ENCODE measurements at places on chromosomes 2 and 18.

DNA sequence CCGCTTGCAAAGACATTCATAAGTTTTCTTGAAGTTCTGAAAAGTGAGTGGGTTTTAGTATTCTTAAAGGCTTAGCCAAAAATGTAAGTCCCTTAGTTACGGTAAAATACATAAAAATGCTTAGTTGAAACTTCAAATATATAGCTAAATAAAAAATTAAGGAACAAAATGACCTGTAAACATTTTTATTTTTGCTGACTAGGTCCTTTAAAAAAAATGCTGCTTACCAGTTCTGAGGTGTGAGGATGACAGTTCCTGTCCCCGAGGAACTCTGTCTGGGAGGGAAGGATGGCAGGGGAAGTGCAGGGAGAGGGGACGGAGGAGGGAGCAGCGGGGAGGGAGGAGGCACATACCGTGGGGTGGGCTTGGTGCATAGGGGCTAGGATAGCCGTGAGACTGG lies 102.8 kb upstream of the BCL2L11 start:
- DNase-seq, result no peak

DNA sequence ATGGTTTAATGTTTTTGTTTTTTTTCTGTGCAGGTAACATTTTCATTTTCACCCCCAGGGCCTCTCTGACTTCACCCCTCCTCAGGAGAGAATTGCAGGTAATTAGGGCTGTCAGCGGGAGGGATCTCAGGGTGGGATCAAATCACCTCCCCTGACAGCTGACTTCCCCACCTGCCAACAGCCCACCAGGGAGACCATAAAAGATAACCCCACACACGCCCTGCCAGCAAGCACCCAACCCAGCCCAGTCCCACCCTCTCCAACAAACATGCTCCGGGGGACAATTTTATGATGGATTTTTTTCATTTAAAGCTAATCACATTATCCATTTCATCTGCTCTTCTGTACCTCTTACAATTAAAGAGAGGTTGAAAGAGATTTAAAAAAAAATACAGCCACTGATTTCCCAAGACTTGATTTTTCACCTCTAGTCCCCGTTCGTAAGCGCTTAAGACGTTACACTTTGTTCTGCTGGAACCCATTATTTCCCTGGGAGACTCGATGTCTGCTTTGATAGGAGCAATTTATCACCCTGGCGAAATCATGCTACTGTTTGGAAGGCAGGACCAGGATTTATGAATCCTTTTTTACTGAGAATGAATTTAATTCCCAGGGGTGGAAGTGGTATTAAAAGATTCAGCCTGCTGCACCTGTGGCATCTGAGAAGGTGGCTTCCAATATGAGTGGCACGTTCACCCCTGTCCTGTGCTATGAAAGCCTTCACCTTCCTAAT lies 232.9 kb upstream of the ID2 start:
- no peak for DNase-seq

DNA sequence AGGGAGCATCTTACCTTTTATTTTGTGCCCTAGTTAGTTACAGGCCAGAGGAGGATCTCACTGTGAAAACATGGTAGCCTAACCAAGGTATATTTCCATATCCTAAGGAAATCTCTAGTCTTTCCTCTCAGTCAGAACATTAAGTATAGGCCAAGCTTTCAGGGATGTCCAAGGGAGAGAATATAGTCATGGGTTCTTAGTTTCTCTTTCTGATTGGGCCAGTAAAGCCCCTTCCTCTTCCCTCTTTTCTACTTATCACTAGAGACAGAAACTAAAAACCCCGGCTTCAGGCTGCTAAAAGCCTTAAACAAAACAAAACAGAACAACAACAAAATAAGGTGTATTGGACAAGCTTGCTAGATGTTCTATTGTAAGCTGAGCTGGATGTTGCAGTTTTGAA lies 44.3 kb upstream of the TNFRSF11A start:
- no peak for DNase-seq

DNA sequence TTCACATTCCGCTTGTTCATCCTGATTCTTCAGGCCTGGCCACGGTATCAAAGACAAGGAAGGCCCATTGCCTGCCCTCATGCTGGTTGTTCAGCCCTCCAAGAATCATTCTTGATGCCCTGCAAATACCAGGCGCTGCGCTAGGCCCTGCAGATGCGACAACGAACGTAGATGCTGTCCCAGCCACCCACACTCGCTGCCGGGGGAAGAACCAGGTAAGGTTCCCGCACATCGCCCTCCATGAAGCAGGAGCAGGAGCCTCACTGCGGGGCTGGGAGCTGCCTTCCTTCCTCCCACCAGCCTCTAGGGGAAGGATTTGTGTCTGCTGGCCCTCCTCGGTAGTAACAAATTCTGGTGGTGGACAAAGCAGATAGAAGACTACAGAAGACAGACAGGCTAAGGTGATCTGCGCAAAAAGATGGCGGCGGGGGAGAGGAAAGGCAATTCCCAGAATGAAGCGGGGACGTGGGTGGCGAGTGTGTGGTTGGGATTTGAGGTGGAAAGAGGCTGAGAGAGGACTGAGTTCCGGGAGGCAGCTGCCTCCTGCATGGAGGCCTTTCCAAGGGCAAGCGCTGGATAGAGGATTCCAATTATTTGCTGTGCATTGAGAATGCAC lies 19.8 kb upstream of the GPR55 start:
- no peak for DNase-seq

DNA sequence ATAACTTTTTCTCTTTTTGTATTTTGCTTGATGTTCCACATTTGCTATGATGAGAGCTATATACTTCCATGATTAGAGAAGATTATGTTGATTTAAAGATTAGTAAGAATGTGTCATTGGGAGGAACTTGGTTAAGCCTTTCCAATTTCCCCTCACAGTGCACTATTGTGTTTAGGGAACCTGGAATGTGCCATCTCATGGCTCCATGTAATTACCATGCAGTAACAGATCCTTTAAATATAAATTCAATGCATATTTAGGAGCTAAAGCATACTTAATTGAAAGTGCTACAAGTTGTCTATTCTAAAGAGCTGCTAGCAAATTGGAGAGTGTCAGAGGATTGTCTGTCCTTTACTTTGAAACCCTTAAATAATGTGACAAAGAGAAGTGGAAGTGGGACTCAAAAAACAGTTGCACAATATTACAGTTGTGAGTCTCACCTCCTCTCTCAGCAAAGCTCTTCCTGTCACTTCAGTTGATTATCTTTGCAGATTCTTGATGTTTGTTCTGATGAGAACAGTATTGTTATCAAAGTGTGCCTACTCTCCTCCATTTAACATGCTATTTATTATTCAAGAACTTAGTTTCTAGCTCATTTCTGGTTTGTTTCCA lies 1162.7 kb upstream of the ZEB2 start:
- DNase-seq, result peak; percentile 3

DNA sequence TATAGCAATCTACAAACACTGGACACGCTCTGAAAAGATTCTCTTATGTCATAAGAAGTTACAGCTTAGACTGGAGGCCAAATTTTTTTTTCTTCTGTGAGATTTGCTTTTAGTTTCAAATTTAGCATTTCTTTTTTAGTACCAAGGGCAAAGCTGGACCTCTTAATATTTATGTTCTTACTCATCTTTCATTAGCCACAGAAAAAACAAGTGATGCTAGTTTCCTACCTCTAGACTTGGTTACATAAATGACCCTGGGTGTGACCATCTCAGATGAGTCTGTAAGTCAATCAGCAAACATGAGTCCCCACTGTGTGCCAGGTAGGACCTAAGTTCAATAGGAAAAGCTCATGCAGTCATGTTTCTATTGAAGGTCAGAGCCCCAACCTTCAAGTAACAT lies 94.4 kb downstream of the MEP1B start:
- DNase-seq, result no peak

DNA sequence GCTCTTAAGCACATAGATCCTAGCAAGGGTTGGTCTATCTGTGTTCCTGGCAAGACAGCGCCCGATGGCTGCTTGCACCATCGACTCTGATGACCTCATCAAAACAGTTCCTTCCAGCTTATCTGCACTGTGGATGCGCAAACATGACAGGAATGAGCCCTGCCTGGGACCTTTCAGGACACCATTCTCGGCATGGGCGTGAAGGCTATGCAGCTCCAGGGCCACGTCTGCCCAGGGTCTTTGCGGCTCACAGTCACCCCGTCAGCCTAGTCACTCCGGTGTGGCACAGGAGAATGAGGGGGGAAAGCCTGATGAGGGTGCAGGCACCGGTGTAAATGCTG lies 147.8 kb upstream of the TWIST2 start:
- no peak for DNase-seq

DNA sequence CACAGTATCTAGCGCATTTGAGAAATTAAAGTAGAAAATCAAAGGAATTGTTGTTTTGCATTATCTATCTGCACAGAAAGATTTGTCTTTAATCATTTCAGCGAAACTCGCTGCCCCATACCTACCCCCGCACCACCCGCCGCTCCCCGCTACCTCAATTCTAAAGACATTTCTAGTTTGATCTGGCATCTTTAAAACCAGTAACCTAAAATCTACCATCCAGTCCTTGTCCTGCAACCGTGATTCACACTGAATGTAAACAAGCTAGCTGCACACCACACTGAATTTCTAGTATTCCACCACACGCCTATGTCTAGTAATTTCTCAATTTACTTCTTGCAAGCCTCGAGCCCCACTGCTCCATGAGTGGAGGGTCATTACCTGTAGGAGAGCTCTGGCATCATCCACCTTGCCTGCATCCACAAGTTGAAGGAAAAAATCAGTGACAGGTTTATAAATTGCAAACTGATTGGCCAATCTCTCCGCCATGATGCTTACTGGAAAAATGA lies 60.1 kb downstream of the ABCG8 start:
- no peak for DNase-seq

GRCh38 chr2:172456002-172456401 lies 28.6 kb downstream of the ITGA6 start:
- peak; percentile 39 for DNase-seq

DNA sequence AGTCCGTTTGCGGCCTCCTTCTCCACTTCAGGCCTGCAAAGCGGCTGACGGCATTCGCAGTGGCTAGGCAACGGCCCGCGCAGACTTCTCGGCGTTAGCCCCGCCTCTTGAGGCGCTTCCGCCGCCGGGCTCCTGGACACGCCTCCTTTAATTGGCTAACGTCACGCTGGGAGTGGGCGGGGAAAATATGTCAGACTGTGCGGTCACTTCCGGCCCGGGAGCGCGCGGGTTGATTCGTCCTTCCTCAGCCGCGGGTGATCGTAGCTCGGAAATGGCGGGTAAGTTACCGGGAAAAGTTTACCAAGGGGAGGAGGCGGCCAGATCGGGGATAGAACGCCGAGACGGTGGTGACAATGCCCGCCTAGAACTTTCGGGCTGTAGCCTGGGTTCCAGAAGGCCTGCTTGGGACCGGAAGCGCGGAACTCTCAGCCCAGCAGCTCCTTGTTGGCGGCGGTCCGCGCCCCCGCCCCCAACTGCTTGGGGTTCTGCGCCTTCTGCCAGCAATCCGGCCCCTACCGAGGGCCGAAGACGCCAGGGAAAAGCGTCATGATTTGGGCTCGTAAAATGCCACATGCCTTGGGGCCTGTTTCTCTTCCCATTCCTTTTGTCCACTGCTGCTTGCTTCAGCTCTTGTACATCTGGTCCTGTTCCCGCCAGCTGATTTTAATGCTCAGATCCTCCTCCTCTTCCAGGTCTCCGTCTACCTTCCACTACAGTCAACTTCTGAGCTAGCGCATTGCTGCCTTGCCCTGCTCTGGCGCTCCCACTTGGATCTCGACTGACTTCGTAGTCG lies at the start of gene HAT1:
Gene HAT1, plus strand, starts transcription at position 232 of the 793 bp plus-strand sequence. Its CDS starts 40 bp downstream, at position 272.
- peak; percentile 94 for DNase-seq

GRCh38 chr2:86337244-86337835 lies at the start of gene REEP1:
Gene REEP1, minus strand, starts transcription at chr2:86337626. Its CDS starts 116 bp downstream, at chr2:86337510.
- DNase-seq, result peak; percentile 20

DNA sequence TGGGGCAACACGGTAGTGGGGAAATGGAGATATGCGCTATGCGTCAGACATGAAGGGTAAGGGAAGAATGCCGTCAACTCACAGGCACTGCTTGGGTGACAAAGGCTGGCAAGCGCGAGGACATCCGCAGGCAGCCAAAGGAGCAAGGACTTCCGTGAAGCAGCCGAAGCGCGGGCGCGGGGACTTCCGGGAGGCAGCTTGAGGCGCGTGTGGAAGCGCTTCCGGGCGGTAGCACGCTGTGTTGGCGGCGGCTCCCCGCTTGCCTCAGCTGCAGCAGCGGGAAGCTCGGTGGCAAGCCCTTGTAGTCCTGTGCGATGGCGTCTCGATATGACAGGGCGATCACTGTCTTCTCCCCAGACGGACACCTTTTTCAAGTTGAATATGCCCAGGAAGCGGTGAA lies at the start of gene PSMA8:
Gene PSMA8, plus strand, starts transcription at position 218 of the 400 bp plus-strand sequence. Its CDS starts 97 bp downstream, at position 315.
- no peak for DNase-seq

DNA sequence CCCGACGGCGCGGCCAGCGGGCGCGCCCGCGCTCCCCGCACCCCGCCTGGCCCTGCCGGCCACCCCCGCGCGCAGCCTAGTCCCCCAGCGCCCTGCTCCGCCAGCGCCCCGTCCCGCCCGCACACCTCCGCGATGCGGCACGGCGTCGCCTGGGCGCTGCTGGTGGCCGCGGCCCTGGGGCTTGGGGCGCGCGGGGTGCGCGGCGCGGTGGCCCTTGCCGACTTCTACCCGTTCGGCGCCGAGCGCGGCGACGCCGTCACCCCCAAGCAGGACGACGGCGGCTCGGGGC lies 232 bp downstream of the SNED1 start:
- no peak for DNase-seq

DNA sequence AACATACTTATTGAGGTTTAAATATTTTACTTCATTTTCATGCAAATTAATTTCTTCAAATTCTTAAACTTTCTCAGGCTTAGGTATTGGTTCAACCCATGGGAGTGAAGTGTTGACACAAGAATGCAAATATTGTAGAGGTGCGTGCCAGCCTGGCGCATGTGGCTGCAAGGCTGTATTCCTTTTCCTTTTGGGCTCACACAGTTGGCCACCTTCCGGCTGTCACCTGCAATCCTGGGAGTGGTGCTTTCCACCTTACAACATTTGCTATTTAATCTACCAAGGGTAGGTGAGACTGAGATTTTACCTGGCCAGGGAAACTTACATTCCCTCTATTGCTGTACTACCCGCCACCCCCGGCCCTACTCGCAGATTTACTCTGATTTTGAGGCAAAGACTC lies 141.1 kb downstream of the DCC start:
- no peak for DNase-seq

DNA sequence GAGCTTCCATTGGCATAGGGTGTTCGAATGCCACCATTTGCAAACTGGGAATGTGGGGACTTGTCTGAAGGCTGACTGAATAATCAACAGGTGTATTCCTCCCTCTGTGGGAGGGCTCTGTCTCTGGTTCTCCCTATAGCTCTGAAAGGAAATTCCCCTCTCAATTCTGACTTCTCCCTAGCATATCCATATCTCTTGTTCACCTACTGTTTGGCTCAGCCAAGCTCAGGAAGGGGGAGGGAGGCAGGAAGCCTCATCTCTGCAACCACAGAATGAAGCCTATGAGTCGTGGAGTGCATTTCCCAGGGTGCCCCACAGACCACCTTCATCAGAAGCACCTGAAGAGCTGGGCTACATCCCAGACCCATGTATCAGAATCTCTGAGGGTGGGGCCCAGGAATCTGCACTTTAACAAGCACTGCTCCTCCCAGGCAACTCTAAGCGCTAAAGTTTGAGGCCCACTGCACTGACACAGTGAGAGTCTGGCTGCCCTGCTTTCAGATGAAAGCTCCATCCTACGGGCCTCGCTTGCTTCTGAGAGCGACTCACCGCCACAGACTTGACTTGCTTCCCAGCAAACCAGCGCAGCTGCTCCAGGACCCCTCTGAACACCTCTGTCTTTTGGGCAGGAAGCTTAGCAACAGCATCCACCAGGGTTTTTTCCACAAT lies 32.0 kb downstream of the XDH start:
- DNase-seq, result peak; percentile 55

All from M059J (cell line).